ENCODE measurements at places on chromosomes 12 and 14. TPM values are rescaled to one million over a fixed set of nuclear protein-coding genes. Genes with fewer than 3 reads are reported as not detected.

DNA sequence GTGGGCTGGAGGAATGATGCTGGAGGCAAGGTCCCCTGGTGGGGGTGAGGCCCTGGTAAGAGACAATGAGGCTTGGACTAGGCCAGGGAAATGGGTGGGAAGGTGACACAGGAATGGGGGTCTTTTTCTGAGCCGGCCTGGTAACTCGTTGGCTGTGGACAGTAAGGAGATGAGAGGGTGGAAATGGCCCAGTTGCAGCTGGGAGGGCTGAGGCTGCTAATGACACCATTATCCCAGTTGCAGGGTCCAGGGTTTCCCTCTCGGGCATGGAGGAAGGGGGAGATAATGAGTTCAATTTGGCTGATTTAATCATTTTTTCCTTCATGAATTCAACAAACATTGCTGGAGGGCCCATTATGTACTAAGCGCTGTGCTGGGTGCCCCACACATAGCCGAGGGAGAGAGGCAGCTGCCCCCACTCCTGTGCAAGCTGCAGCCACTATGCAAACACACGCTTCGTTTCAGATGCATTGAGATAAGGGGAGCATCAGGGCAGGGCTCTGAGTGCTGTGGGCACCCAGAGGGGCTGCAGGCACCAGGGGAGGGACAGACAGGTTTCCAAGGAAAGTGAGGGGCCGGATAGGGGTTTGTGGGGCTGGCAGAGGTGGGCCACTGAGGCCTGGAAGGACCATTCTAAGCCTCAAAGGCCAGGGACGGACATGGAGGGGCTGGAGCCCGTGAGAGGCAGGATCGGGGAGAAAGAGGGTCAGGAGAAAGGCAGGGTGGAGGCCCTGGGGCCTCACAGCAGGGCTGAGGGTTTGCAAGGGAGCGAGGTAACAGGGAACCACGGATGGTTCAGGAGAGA is 43.2 kb upstream of the MEG3 start:
- no peak for DNase-seq
- peaks cover 8% of the 10 kb centered on the region for H3K27me3 ChIP-seq
- H3K4me1 ChIP-seq = no peaks in the 10 kb centered on the region
- H3K4me3 ChIP-seq = no peak overlapping the region

GRCh38 chr12:43318021-43318420 is 234.0 kb downstream of the ADAMTS20 start:
- no peak overlapping the region for H3K4me3 ChIP-seq
- H3K27ac ChIP-seq = no peak overlapping the region
- no peak for DNase-seq
- no peaks in the 10 kb centered on the region for H3K4me1 ChIP-seq

DNA sequence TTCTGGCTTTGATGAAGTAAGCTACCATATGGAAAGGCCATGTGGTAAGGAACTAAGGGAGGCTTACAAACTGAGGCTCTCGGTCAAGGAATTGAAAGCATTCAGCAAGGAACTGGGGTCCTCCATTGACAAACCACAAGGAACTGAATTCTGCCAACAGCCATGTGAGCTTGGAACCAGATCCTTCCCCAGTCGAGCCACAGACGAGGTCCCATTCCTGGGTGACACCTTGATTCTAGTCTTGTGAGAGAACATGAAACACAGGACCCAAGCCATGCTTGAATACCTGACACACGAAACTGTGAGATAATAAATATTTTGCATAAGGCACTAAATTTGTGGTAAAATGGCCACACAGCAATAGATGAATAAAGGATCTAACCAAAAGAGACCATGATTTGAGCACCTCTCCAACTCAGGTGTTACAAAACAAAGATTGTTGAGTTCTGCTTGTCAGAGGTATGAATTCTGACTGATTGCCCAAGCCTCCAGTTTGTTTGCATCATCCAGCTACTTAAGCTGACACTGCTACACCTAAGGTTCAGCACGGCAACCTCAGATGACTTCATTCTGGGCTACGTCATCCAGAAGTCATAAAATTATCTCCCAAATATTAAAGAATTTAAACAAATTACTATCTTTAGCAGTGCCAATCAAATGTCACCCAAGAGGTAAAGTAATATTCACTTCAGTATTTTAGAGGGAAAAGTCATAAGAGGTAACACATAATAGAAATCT is 59.4 kb downstream of the GARIN6 start:
- no peaks in the 10 kb centered on the region for H3K4me1 ChIP-seq
- no peaks in the 10 kb centered on the region for H3K36me3 ChIP-seq
- no peaks in the 10 kb centered on the region for H3K27me3 ChIP-seq
- H3K4me3 ChIP-seq = no peak overlapping the region
- no peak for DNase-seq
- H3K27ac ChIP-seq = no peak overlapping the region

ARHGAP9 gene
- total RNA-seq = 11.6 TPM

- no peaks in the 10 kb centered on the region for H3K36me3 ChIP-seq
- no peak overlapping the region for H3K4me3 ChIP-seq
- H3K27ac ChIP-seq = no peak overlapping the region
- H3K4me1 ChIP-seq = no peaks in the 10 kb centered on the region
Measured at GRCh38 chr12:7693793-7694192, 1.8 kb downstream of the GDF3 start.

RFLNA gene
- total RNA-seq = 1.2 TPM

DNA sequence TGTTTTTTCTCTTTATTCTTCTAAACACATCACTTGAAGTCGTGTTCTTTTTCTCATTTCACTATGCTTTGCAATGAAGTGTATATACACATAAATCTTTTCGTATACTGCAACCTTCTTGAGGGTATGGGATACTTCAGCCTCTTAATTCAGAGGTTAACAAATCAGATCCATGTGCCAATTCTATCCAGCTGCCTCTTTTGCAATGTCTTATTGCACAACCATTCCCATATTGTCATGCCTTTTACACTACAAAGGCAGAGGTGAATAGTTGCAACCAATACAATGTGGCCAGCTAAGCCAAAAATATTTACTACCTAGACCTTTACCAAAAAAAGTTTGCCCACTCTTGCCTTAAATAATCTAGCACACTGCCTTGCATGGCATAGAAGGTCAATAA is 224.5 kb upstream of the FOXG1 start:
- no peaks in the 10 kb centered on the region for H3K4me1 ChIP-seq
- no peaks in the 10 kb centered on the region for H3K27me3 ChIP-seq
- H3K4me3 ChIP-seq = no peak overlapping the region
- H3K27ac ChIP-seq = no peak overlapping the region
- H3K36me3 ChIP-seq = no peaks in the 10 kb centered on the region
- no peak for DNase-seq

DNA sequence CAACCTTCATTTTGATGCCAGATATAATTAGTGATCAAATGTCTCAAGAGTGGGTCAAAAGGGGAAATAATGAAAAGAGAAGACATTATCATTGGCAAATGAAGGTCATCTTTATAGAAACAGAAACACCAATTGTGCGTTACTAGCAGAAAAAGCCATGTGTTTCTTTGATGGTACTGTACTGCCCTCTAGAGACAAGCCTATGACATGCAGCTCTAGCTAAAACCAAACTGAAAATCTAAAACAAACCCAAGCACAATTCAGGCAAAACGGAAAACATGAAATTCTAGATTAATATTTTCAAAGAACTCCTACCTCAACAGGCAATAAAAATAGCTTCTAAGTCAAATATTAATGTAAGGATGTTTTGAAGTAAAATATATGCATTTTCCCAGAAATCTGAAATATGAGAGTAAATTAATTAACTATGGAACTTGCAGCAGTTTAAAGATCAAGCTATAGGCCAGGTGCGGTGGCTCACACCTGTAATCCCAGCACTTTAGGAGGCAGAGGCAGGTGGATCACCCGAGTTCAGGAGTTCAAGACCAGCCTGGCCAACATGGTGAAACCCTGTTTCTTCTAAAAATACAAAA is 115.4 kb downstream of the KLHL28 start:
- no peak overlapping the region for H3K27ac ChIP-seq
- H3K27me3 ChIP-seq = no peaks in the 10 kb centered on the region
- no peaks in the 10 kb centered on the region for H3K36me3 ChIP-seq
- H3K4me1 ChIP-seq = no peaks in the 10 kb centered on the region

- H3K27me3 ChIP-seq = no peaks in the 10 kb centered on the region
Measured at GRCh38 chr12:67757651-67758050, 109.1 kb downstream of the DYRK2 start.

TMEM179 gene
- 2.2 TPM for total RNA-seq

ABCD2 gene
- total RNA-seq = 0.69 TPM

CLEC1B gene
- not detected for total RNA-seq

PUS7L gene
- 7.0 TPM for total RNA-seq

DNA sequence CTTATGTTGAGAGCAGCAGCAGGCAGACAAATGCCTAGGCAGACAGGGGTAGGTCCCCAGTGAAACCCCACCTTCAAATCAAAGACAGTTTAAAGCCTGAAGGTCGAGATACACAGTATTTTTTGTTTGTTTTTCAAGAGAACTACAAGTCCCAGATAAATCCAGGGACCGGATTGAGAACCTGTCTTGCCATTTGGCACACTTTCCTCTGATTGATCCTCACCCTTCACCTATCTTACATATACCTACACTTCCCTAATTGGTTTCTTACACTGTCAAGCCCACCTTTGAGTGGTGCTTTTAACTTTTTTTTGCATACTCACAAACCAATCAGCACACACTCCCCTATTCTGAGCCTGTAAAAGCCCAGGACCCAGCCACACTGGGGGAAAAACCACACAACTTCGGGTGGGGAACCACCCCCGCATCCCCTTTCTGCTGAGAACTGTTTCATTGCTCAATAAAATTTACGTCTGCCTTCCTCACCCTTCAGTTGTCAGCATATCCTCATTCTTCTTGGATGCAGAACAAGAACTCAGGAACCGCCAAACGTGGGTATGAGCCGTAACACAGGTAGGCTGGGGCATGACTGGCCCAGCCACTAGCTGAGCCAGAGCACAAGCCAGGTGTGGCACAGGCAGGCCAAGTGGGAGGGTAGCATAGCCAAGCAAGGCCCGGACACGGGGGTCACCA is 11.1 kb downstream of the DICER1 start:
- H3K4me1 ChIP-seq = peaks cover 76% of the 10 kb centered on the region
- no peak for DNase-seq
- no peaks in the 10 kb centered on the region for H3K27me3 ChIP-seq
- H3K36me3 ChIP-seq = no peaks in the 10 kb centered on the region
- peak overlapping the region; percentile 47 for H3K27ac ChIP-seq

NGB gene
- total RNA-seq = 4.6 TPM

DNA sequence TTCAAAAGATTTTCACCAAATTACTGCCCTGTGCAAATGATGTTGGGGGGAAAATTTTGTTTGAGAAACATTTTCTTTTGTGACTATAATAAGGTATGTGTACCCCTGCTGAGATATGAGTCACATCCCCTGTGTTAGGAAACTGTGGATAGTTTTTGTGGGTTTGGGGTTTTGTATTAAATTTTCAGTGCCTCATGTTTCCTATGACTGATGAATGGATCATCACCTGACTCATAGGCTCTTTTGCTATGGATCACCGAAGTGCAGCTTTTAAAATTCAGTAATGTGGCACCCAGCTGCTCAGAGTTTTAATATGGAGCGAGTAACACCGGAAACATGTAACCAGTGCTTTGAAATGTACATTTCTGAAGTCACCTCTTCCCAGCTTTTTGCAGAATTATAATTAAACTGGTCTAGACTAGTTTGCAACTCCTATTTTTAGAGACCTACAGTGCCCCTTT is 167.4 kb upstream of the HMGA2 start:
- H3K27ac ChIP-seq = no peak overlapping the region
- H3K4me3 ChIP-seq = no peak overlapping the region
- H3K36me3 ChIP-seq = no peaks in the 10 kb centered on the region
- H3K27me3 ChIP-seq = no peaks in the 10 kb centered on the region
- no peaks in the 10 kb centered on the region for H3K4me1 ChIP-seq
- DNase-seq = no peak

DNA sequence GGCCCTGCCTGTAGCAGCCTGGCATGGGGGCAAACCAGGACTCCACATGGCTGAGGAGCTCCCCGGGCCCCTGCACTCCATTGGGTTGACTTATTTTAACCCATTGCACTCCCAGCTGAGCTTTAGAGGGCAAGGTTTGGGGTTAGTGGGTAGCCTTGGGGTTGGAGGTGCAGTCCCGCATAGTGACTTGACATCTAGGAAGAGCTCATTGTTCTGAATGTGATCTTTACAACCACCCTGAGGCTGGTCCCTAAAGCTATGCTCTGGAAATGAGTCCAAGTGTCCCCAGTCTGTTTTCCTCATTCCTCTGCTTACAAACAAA is 36.4 kb downstream of the NFKBIA start:
- no peaks in the 10 kb centered on the region for H3K27me3 ChIP-seq
- no peak overlapping the region for H3K4me3 ChIP-seq
- no peak overlapping the region for H3K27ac ChIP-seq
- H3K36me3 ChIP-seq = no peaks in the 10 kb centered on the region

DNA sequence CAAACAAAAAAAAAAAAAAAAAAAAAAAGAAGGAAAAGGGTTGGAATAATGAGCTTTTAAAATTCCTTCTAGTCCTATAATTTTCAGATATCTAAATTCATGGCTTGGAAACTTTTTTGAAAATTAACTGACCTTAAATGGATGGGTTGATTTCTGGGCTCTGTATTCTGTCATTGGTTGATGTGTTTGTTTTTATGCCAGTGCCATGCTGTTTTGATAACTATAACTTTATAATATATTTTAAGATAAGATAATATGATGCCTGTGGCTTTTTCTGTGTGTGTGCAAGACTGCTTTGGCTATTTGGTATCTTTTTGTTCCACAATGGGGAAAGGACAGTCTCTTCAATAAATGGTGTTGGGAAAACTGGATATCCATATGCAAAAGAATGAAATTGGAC is 7.3 kb downstream of the OR10G3 start:
- H3K27me3 ChIP-seq = no peaks in the 10 kb centered on the region
- no peaks in the 10 kb centered on the region for H3K36me3 ChIP-seq
- H3K27ac ChIP-seq = no peak overlapping the region
- H3K4me3 ChIP-seq = no peak overlapping the region
- DNase-seq = no peak
- H3K4me1 ChIP-seq = no peaks in the 10 kb centered on the region

GRCh38 chr14:59020382-59020781 is 168.1 kb upstream of the DAAM1 start:
- H3K4me3 ChIP-seq = no peak overlapping the region
- no peaks in the 10 kb centered on the region for H3K27me3 ChIP-seq
- no peaks in the 10 kb centered on the region for H3K36me3 ChIP-seq
- H3K4me1 ChIP-seq = no peaks in the 10 kb centered on the region

SNAPC1 gene
- total RNA-seq = 6.6 TPM

DNA sequence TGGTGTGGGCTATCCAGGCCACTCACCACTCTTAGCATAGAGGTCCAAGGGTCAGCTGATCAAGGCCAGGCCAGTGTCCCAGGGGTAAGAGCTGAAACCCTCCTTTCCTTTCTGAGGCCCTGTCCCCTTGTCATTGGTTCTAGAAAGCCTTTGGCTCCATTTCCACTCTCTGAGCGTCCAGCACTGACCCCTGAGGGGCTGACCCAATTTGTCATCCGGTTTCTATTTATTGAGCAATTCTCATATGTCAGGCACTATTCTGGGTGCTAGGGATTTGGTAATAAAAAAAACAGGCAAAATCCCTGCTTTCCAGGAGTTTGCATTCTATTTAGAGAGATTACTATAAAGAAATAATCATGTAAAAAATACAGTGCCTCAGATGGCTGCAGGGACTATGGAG is 3.4 kb downstream of the KRT77 start:
- H3K27me3 ChIP-seq = peaks cover 59% of the 10 kb centered on the region
- DNase-seq = no peak
- no peaks in the 10 kb centered on the region for H3K4me1 ChIP-seq
- H3K4me3 ChIP-seq = no peak overlapping the region
- H3K36me3 ChIP-seq = no peaks in the 10 kb centered on the region
- no peak overlapping the region for H3K27ac ChIP-seq

Measured in esophagus muscularis mucosa (tissue), 4 donors.